ENCODE measurements at places on chromosomes 2 and 18.

DNA sequence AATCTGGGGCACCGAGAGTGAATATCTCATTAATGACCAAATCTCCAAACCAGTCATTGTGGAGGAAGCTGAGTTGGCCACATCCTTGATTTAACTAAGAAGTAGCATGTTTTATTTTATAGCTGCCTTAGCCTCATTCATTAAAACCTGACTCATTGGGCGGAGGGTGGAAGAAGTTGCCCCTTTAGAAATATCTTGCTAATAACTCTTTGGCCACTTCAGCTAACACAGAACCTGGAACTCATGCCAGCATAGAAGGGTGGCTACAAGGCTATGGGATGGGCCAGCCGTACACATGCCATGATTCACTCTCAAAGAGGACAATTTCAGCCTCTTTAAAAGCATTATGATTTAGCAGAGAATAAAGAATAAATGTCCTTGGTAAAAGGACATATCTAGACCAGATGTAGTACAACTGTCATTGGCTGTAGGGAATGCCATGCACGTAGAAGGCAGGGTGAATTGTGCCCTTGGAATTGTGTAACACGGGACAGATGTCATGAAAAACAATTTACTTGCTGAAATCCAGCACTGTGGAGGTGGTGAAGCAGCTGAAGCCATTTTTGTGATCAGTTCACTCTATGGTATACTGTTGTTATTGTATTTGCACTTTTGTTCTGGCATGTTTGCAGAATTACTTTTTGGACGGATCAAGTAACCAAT lies 330.0 kb downstream of the PLCL1 start:
- DNase-seq, result no peak

GRCh38 chr2:241096979-241097378 lies 5.1 kb downstream of the MTERF4 start:
- no peak for DNase-seq

GRCh38 chr18:58493516-58494253 lies 135.2 kb downstream of the ALPK2 start:
- peak; percentile 62 for DNase-seq

DNA sequence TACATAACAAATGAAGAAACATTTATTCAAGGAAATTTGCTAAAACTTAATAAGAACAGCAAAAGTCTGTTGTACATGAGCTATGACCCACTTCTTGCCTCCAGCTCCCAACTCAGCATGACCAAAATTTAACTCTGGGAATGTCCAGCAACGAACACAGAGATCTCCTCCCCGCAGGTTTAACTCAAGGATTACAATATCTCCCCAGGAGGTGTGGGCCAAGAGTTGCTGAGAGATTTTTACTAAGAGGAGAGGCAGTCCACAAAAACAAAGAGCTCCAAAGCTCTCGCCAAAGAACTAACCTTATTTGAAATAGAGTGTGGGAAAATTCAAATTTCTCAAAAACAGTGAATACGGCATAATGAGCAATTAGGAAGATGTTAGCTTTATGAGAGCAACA lies 318.5 kb downstream of the GRB14 start:
- DNase-seq, result no peak

DNA sequence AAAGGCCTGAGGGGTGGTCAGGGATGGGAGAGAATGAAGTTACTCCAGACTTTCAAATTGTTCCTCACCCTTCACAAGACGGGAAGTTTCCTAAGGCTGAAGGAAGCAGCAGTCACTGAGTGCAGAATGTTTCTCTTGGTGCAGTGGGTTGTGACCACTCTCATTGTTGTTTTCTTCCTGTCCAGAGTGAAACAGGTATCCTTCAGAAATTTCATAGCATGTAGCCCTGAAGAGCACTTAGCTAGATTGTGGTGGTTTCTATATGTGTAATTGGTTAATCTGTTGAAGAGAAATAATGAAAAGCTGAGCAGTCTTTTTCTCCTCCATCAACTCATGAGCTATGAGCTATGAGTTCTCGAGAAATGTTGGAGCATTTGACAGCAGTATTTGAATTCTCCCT lies 96.8 kb downstream of the GPD2 start:
- no peak for DNase-seq

DNA sequence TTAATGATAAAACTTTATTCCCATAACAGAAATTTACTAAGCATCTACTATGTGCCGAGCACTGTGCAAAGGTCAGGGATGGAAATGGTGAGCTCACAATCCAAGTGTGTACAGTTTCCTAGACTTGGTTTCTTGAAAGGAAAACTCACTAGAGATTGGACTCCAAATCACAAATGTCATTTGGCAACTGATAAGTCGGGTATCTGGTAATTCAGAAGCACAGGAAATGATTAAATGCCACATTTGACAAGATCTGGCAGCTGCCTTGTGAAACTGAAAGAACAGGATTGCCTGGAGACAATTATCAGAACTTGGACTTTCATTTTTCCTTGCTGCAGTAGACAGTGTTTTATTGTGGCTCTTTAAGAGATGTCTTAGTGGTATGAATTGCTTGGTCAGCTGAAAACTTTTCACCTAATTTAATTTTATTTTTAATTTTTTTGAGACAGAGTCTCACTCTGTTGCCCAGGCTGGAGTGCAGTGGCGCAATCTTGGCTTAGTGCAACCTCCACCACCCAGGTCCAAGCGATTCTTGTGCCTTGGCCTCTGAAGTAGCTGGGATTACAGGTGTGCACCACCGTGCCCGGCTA lies 19.2 kb downstream of the ITGA6 start:
- DNase-seq, result no peak

DNA sequence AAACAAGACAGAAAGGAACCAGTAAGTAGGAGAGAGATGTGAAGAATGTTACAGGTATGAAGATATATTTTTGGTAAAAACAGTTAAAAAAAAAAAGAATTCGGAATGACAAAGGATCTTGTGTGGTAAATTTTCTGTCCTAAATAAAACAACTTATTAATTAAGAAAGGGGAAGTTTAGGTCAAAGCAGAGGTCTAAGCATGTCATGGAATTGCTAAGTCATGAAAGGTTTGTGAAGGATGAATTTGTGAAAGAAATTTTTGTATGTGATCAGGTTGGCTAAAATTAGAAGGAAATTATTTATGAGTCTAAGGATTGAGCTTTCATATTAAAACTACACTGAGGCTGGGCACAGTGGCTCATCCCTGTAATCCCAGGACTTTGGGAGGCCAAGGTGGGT lies 11.1 kb upstream of the ALPG start:
- no peak for DNase-seq

- DNase-seq, result no peak
Observed at GRCh38 chr18:60560071-60560470, 187.5 kb upstream of the MC4R start.

DNA sequence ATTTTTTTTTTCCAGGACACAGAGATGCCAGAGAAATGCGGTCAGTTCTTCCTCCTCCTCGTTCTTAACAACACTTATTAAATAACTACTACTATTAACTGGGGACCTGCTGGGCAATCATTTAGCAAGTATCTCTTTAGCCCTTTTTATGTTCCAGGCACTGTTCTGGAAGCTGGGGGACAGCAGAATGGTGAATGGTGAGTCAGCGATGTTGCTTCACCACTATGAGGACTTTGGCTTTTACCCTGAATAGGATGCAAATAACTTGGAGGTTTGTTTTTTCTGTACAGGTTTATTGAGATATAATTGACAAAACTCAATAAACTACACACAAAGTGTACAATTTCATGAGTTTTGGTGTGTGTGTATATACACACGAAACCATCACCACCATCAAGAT lies 179.9 kb upstream of the MSH6 start:
- DNase-seq, result no peak

GRCh38 chr2:223914324-223914723 lies 30.8 kb downstream of the WDFY1 start:
- no peak for DNase-seq

DNA sequence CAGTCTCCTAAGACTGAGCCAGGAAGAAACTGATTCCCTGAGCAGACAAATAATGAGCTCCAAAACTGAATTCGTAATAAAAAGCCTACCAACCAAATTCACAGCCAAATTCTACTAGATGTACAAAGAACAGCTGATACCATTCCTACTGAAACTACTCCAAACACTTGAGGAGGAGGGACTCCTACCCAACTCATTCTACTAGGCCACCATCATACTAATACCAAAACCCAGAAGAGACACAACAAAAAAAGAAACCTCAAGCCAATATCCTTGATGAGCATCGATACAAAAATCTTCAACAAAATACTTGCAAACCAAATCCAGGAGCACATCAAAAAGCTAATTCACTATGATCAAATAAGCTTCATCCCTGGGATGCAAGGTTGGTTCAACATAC lies 20.0 kb downstream of the RNU4ATAC start:
- DNase-seq, result no peak

- no peak for DNase-seq
Observed at GRCh38 chr2:24872344-24873115, 47.5 kb downstream of the ADCY3 start.

DNA sequence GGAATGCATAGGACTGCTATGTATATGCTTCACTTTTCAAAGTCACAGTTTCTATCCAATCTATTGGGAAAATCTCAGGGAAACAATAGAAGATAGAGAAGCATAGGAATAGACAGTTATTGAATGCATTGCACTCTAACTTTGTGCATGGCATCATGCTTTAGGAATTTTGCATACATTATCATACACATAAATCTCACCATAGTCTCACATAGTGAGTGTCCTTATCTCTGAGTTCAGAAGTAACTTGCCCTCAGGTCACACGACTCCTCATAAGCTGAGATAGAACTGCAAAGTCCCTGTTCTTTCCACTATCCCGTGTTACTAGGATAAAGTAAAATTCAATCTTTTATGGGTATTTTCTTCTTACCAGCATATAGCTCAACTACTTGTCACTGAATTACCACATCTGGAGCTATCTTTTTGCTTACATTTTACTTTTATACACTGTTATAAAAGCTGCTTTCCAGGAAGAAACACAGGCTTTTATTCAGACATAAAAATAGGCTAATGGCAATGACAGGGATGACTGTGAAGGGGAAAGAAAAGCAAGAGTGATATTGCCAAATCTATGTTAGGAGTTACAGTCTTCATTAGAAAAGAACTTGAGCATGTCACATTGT lies 666.9 kb downstream of the XIRP2 start:
- no peak for DNase-seq

DNA sequence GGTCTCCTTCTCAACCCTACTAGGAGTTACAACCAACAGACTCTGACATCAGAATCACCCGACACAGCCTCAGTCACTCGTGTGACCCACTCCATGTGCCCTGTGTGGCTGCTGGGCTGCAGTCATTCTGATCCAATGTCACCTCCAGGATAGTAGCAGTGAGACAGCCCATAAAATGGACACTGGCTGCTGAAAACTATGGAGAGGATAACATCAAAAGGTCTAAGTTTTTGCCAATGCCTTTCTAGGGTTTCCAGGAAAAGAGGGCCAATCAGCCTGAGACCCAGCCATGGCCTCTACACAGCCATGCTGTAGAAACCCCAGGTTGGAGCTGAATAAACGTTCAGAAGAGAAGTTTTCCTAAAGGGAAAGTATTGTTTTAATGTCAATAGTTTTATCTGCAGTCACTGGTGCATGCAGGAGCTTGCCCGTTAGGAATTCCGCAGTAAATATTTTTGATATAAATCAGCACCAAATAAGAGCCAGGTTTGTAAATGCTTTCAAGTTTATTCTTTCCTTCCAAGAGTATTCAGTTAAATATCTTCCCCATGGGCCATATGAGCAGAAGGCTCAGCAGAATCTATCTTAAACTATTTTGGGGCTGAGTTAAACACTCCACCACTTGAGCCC lies 92.2 kb upstream of the PID1 start:
- no peak for DNase-seq

GRCh38 chr2:222753251-222753824 lies 81.9 kb downstream of the MOGAT1 start:
- no peak for DNase-seq

GRCh38 chr2:37809525-37809924 lies 115.6 kb upstream of the RMDN2 start:
- no peak for DNase-seq

DNA sequence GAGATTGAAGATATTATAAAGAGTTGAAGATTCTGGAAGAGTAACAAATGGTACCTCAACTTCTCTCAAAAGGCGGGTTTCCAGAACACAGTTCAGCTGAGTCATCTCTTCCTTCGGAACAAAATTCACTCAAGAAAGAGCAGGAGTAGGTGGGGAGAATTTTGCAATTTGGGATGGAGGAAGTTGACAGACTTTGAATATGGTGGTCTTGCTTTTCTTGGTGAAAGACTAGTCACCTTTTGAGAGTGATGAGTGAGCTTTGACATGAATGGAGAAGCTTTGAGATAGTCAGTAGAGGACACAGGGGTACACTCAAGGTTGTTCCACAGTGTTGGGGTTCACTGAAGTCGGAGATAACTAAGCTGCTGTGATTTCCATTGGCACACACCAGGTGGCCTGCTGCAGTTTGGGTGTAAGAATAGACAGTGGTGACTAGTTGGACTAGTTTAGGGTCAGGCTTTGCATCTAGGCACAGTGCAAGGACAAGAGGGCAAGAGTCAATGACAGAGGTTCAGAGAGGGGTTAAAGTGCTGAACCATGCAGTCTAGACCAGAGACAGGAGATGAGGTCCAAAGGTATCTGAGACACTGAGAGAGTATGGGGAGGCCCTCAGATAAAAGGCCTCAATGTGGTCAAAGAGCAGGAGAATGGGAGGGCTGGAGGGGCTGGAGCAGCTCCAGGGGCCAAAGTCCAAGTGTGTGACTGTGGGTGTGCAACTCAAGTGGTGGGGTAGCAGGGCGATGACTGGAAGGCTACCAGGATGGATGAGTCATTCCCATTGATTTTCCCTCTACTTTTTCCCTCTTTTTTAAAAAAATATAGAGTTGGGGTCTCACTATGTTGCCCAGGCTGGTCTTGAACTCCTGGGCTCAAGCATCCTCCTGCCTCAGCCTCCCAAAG lies 7.7 kb downstream of the CCL20 start:
- no peak for DNase-seq

GRCh38 chr2:210963386-210963785 lies 407.0 kb downstream of the CPS1 start:
- DNase-seq, result no peak
